ENCODE measurements at places on chromosomes 4 and X.

DNA sequence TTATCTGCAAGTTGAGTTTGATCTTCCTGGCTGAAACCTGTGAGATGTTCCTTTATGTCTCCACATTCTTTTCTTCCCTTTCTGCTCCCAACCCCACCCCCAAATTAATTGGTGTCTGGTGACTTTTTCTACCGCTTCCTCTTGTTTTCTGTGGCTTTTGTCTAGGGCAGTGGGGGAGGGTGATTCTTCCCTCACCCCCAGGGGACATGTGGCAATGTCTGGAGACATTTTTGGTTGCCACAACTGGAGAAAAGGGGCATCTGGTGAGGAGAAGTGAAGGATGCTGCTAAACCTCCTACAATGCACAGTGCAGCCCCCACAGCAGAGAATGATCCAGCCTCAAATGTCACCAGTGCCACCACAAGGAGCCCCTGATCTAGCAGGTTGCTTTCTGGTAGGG, 152.9 kb downstream of the NHS start:
- DNase-seq = no peak

DNA sequence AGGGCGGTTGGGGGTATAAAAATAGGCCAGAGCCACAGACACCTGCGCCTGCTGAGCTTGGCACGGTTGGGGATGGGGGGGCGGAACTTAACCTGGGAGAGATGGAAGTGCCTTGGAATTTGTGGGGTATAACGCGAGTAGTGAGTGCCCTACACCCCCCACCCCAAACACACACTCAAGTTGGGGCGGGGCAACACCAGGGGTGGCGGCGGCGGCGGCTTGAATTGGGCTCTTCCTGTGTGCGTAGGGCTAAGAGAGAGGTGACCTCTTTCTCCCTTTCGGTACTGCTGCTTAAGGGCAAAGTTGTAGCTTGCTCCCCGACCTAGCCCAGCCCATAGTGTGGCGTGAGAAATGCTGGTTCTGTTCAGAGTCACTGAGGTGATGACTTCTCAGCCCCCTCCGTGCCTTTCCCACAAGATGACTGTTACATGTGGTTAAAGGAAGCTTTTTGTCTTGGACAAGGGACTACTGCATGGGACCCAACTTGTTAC, 839 bp downstream of the STK26 start:
- no peak for DNase-seq

GRCh38 chr4:190020790-190021717, 6.0 kb downstream of the FRG2 start:
- DNase-seq = no peak

GRCh38 chr4:160709546-160709945, 1454.3 kb downstream of the FSTL5 start:
- no peak for DNase-seq

DNA sequence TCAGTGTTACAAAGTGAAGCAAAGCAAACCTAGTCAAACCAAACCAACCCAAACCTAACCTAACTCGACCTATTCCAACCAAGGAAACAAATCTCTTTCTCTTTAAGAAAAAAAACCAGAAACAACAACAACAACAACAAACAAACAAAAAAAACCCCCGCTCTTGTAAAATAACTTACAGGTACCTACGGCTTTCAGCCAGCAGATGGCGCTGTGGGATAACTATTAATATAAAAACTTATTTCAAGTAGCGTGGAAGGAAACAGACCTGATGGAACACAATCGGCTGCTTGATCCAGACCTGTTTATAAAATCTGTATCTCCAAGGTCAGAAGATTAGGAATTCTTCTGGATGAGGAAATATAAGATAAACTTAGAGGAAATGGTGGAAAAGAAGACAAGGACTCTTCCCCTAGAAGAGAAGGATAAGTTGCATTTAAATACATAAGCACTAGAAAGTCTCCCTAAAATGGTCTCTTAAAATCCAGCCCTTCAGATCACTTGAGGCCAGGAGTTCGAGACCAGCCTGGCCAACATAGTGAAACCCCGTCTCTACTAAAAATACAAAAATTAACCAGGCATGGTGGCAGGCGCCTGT, 34.4 kb upstream of the CDKL5 start:
- no peak for DNase-seq

GRCh38 chr4:158796370-158797140, 27.7 kb downstream of the FNIP2 start:
- DNase-seq = no peak

All from HuH-7.5 (cell line).